ENCODE measurements at places on chromosomes 3 and 15. TPM values are rescaled to one million over a fixed set of nuclear protein-coding genes. Genes with fewer than 3 reads are reported as not detected.

GRCh38 chr15:62109982-62110851 is 43.4 kb downstream of the C2CD4A start:
- no peak overlapping the region for H3K4me3 ChIP-seq
- H3K27me3 ChIP-seq = no peaks in the 10 kb centered on the region
- no peak for DNase-seq
- peaks cover 4% of the 10 kb centered on the region for H3K4me1 ChIP-seq

DNA sequence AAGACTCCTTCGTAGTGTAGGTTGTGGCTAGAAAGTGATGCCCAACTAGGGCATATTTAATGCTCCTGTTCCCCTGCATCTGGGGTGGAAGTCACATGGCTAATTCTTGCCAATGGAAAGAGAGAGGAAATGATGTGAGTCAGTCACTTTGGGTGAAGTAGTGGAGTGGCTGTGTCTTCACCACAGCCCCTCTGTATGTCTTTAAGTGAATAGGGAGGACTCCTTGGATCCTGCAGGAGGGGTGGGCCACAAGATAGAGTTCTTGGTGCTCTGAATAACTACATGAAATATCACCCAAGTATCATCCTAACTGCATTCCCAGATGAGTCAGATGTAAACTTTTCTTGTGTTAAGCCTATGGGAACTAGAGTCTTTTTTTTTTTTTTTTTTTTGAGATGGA is 17.8 kb upstream of the MB21D2 start:
- DNase-seq = no peak
- H3K27me3 ChIP-seq = no peaks in the 10 kb centered on the region
- no peak overlapping the region for H3K4me3 ChIP-seq
- no peak overlapping the region for H3K27ac ChIP-seq

DNA sequence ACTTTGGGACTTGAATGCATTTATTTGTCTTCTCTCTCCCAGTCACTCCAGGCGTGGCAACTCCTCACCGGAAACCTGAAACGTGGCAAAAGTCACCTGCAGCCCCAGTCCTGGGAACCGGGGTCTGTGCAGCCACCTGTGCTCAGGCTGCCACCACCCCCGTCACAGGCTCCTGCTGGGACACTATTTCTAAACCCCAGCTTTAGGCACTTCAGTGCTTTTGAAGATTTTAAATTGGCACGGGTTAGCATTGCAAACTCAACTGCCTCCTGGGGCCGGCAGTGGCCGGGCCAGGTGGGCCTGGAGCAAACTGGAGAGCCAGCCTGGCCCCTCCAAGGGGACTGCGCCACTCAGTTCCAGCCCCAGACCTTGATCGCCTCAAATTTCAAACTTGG is 146.7 kb upstream of the IQSEC1 start:
- H3K27me3 ChIP-seq = no peaks in the 10 kb centered on the region
- no peak overlapping the region for H3K4me3 ChIP-seq
- peak; percentile 26 for DNase-seq
- no peaks in the 10 kb centered on the region for H3K4me1 ChIP-seq
- no peak overlapping the region for H3K27ac ChIP-seq

DNA sequence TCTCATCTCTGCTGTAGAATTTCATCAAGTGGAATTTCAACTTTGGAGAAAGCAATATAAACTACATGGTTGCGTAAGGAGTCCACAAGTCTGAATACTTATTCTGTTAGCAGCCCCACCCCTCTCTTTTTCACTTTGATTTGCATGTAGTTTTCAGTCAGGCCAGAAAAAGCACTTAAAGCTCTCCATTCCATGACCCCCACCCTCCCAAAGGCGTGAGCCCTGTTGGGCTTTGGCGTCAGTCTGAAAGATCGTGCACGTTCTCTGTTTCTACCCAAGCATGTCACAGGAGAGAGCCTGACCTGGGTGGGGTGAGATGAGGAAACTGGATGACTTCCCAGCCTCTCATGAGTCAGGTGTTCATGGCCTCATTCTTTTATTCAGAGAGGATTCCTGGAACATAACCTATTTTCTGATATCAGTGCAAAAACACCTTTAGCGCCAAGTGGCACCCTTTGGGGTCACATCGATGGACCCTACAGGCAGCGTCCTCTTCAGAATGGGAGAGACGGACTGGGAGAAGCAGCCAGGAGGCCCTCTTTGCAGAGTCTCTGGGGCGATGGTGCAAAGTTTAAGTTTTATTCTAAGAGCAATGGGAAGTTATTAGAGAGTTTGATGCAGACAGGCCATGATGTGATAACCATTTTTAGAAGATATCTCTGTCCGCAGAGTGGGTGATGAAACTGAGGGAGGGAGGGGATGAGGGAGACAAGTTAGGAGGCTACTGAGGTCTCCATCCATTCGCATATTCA is 55.8 kb downstream of the LSM3 start:
- no peaks in the 10 kb centered on the region for H3K27me3 ChIP-seq
- no peak overlapping the region for H3K4me3 ChIP-seq
- no peaks in the 10 kb centered on the region for H3K36me3 ChIP-seq
- H3K27ac ChIP-seq = no peak overlapping the region
- no peaks in the 10 kb centered on the region for H3K4me1 ChIP-seq

DNA sequence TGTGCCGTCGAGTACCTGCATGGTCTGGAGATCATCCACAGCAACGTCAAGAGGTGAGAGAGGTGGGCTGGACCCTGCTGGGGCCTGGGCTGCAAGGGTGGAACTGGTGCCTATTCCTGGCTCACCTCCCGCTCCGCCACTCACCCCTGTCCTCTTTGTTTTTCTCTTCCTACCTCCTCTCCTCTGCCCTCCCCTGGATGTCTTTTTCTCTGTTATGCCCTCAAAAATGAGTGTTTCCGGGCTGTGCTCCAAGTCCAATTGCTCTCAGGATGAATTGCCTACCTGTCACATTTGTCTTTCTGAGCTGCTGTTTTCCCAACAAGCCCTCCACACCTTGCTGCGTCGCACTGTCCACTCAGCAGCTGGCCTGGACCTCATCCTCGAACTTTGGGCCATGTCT is 28.5 kb upstream of the TATDN2 start:
- H3K27ac ChIP-seq = no peak overlapping the region
- no peaks in the 10 kb centered on the region for H3K27me3 ChIP-seq
- DNase-seq = no peak
- peaks cover 1% of the 10 kb centered on the region for H3K4me1 ChIP-seq
- H3K4me3 ChIP-seq = no peak overlapping the region
- peaks cover 4% of the 10 kb centered on the region for H3K36me3 ChIP-seq

- no peaks in the 10 kb centered on the region for H3K4me1 ChIP-seq
- peaks cover 6% of the 10 kb centered on the region for H3K36me3 ChIP-seq
- no peaks in the 10 kb centered on the region for H3K27me3 ChIP-seq
- DNase-seq = no peak
These were observed 80.2 kb downstream of the LRRK1 start for GRCh38 chr15:100999369-100999768.

GRCh38 chr3:58540176-58540858 is 3.3 kb upstream of the ACOX2 start:
- peaks cover 20% of the 10 kb centered on the region for H3K4me1 ChIP-seq
- no peak overlapping the region for H3K27ac ChIP-seq
- H3K4me3 ChIP-seq = no peak overlapping the region
- no peaks in the 10 kb centered on the region for H3K36me3 ChIP-seq

DNA sequence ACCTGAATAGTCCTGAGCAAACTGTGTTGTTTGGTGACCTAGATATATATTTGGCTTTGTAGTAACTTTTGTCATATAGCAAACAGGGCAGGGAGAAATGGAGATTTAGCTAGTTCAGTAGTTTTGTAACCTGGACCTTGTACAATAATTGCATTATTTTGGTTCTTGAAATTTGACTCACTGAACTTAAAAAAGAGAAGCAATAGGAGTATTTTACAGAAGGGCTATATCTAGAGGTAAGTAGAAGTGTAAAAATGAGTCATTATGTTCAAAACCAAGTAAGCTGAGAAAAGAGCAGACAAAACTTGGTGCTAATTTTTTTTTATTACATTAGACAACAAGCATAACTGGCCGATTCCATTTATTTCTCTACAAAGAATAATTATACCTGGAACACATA is 505.4 kb downstream of the ZIC1 start:
- no peaks in the 10 kb centered on the region for H3K36me3 ChIP-seq
- H3K27me3 ChIP-seq = no peaks in the 10 kb centered on the region
- DNase-seq = no peak
- no peaks in the 10 kb centered on the region for H3K4me1 ChIP-seq
- no peak overlapping the region for H3K27ac ChIP-seq

DNA sequence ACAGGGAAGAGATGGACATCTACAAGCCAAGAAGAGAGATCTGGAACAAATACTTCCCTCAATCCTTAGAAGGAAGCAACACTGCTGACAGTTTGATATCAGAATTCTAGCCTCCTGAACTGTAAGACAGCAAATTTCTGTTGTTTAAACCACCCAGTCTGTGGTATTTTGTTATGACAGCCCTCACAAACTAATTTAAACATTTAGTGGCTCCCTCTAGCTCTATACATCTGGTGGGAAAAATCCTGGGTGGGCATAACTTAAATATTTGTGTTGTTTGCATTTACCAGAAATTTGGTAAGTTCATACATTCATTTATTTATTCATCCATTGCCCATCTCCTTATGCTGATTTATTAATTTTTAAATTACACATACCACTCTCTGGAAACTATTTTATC is 62.5 kb upstream of the GSK3B start:
- no peaks in the 10 kb centered on the region for H3K36me3 ChIP-seq
- peaks cover 7% of the 10 kb centered on the region for H3K4me1 ChIP-seq
- DNase-seq = no peak

GRCh38 chr15:90550919-90551318 is 21.2 kb downstream of the CRTC3 start:
- DNase-seq = no peak
- no peaks in the 10 kb centered on the region for H3K27me3 ChIP-seq
- H3K27ac ChIP-seq = no peak overlapping the region
- no peak overlapping the region for H3K4me3 ChIP-seq
- no peaks in the 10 kb centered on the region for H3K36me3 ChIP-seq

DNA sequence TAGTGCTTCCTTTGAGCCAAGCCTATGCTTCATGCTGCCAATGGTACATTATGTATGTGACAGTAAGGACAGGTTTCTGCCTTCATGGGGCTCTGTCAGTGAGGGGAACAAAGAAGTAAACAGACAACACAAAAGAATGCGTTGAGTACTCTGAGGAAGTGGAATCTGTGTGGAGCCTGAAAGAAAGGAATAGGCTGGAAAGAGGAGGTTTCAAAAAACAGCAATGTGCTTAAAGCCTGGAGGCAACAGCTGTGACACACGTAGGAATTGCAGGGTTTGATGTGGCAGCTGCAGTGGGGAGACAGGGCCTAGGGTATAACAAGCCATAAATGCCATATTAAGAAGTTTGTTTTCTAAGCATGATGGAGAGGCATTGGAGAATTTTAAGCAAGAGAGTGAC is 316.7 kb downstream of the CLSTN2 start:
- H3K36me3 ChIP-seq = no peaks in the 10 kb centered on the region
- H3K27me3 ChIP-seq = no peaks in the 10 kb centered on the region

GRCh38 chr15:39701988-39702387 is 80.7 kb downstream of the FSIP1 start:
- H3K27ac ChIP-seq = no peak overlapping the region
- DNase-seq = no peak
- no peaks in the 10 kb centered on the region for H3K36me3 ChIP-seq
- H3K27me3 ChIP-seq = no peaks in the 10 kb centered on the region

DNA sequence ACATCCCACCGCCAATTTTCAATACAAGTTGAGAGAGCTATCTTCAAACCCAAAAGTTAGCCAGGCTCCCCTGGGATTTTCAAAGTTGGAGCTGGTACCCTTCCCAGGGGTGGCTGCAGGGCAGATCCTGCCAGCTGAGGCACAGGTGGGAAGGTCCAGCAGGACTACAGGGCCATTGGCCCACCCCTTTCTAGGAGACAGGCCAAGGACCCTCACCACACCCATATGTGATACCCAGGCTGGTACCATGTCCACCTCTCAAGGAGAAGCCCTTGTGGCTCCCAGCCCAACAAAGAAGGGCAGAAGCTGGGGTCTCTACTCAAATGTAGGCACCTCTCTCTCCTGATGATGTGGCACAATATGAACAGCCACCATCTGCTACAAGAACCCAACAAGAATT is 8.0 kb downstream of the POC1A start:
- no peak overlapping the region for H3K4me3 ChIP-seq
- peak; percentile 8 for DNase-seq
- no peak overlapping the region for H3K27ac ChIP-seq
- H3K27me3 ChIP-seq = no peaks in the 10 kb centered on the region

DNA sequence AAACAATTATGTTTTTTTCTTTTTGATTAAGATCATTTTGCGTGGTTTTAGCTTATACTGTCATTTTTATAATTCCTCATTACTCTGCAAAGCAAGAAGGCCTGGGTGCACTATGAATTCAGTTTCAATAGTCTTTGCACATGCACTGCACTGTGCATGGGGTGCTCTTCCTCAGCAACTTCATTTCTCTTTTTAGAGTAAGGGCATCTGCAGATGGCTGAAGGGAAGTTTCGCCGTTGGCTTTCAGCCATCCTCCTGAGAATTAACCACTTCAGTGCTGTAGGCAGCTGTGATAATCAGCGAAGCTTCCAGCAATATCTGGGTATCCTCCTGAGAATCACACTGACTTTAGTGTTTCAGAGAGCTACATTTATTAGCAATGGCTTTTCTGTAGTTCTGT is 284.8 kb downstream of the GBE1 start:
- no peak overlapping the region for H3K4me3 ChIP-seq
- H3K4me1 ChIP-seq = no peaks in the 10 kb centered on the region
- H3K36me3 ChIP-seq = no peaks in the 10 kb centered on the region
- no peak overlapping the region for H3K27ac ChIP-seq
- DNase-seq = no peak

DNA sequence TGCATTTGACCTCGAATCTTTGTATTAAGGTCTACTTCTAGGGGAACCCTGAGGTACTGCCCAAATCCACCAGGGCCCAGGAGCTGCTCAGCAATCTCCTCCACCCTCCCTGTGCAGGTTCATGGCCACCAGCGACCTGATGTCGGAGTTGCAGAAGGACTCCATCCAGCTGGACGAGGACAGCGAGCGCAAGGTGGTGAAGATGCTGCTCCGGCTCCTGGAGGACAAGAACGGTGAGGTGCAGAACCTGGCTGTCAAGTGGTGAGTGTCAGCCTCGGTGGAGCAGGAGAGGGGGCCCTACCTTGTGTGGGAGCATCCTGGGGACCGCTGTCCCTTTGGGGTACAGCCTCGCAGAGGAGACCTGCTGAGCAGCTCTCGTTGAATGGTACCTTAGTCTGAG is 6.9 kb downstream of the CAND2 start:
- no peaks in the 10 kb centered on the region for H3K27me3 ChIP-seq
- no peak overlapping the region for H3K4me3 ChIP-seq
- H3K27ac ChIP-seq = peak overlapping the region; percentile 44
- no peak for DNase-seq

The CHRD gene
- 2.5 TPM for polyA plus RNA-seq

The COL6A6 gene
- polyA plus RNA-seq = 0.09 TPM

The RNF13 gene
- 44.0 TPM for polyA plus RNA-seq

The CAMKV gene
- polyA plus RNA-seq = not detected

The NPTN gene
- polyA plus RNA-seq = 26.3 TPM

The SAMMSON gene
- not detected for polyA plus RNA-seq

The TMC3 gene
- not detected for polyA plus RNA-seq

The HRG gene
- not detected for polyA plus RNA-seq

The PLA2G4E gene
- not detected for polyA plus RNA-seq

The WDR93 gene
- polyA plus RNA-seq = not detected
